ENCODE measurements at places on chromosomes 2 and 18.

DNA sequence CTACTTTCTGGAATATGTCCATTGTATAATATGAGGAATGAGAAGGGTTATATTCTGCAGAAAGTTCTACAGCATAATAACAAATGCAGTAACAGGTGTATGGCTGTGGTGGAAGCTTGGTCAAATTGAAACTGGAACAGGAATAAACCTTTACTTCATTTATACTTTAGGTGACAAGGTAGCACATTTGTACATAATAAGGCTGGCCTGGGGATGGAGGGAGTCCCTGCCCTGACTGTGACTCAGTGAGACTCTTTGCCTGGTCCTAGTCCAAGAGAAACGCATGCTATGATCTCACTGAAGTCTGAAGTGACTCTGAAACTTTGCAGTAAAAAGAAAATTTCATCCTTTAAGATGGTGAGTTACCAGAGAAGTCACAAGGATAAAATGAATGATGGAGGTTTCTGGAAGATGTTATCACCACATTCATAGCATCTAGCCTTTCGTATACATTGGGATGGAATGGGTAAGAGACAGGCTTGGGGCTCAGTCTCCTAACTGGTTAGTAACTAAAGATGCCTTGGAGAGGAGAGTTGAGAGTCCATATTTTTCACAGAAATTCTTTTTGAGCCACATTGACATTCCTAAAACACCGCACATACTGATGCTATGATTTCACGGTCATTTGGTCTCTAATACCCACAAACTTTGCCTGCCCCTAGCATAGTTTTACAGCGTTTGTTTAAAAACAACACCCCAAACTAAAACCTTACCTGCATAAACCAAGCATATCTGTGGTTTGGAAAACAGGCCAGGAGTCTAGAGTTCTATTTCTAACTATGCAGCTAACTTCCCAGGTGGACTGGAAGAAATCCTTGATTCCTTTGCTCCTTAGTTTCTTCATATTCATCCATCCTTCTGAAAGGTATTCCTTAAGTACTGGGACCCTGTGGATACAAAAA is 42.4 kb upstream of the NABP1 start:
- DNase-seq, result peak; percentile 55

DNA sequence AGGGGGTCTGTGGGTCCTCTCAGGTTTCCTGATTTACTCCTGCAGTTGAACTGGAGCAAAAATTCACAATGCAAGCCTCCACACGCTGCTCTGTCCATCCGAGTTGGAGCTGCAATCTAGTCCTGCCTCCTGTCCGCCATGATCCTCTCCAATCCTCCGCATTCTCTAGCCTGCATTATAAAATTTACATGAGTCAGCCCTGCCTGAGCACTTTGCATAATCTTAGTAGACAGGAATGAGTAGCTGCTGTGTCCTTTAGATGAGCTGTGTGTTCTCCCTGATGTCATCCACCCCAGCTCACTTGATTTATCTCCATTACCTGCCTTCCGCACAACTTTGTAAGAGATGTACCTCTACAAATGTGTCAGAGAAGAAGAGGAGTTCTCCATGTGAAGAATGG is 355.6 kb downstream of the STK39 start:
- DNase-seq, result no peak

- DNase-seq, result no peak
Observed at GRCh38 chr18:74219056-74219455, 70.7 kb downstream of the TIMM21 start.

DNA sequence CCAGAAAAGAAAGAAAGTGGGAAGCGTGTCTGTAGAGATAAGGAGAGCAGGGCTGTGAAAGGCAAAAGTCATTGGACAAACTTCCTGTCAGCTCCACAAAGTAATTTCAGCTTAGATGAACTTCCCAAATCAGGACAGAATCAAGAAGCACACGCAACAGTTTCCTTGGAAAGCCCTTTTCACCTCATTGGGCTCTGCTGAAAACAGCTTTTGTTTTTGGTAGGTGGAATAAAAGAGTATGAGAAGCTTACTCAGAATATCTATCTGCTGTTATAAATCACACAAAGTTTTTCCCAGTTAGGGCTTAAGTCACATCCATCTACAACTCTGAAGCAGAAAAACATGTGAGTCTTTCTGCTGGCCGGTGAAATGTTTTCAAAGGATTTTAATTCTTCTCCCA is 42.4 kb upstream of the EFEMP1 start:
- no peak for DNase-seq

DNA sequence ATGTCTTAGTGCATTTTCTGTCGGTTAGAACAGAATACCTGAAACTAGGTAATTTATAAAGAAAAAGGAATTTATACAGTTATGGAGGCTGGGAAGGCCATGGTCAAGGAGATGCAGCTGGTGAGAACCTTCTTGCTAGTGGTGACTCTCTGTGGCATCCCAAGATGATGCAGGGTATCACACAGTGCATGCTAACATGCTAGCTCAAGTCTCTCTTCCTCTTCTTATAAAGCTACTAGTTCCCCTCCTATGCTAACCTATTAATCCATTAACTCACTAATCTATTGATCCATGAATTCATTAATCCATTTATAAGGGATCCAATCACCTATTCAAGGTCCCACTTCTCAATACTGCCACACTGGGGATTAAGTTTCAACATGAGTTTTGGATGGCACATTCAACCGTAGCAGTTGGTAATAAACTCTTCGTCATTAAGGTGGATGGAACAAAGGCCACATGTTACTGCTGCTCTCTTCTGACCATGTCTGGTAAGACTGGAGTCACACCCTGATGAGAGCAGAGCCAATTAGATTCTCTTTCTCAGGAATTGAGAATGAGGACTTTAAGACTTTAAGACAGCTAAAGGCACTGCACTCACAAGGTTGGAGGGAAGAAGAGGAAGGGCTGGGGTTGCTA is 211.6 kb upstream of the SMAD7 start:
- DNase-seq, result no peak

DNA sequence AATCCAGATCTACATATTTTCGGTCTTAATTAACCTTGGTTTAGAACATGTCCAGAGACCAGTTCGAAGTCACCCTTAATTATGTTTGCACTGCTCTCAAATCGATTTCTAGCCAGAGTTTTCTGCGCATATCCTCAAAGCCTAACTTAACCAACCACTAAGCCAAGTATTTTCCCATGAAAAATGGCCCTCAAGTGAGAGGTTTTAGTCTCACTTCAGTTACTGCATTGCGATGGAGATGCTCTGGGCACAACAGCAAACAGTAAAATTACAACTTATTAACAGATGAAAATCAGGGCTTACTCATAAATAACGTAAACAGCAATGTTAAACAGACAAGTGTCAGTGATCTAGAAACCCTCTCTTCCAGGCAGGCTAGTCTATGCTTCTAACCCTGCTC is 4.5 kb downstream of the RTN4 start:
- no peak for DNase-seq

- no peak for DNase-seq
Observed at GRCh38 chr2:224127871-224128501, 88.9 kb upstream of the SERPINE2 start.

GRCh38 chr2:13652531-13653313 is 936.0 kb downstream of the TRIB2 start:
- DNase-seq, result peak; percentile 54

GRCh38 chr2:205130111-205130829 is 552.0 kb upstream of the NRP2 start:
- DNase-seq, result no peak

- DNase-seq, result no peak
Observed at GRCh38 chr2:128510701-128511397, 192.2 kb upstream of the HS6ST1 start.

DNA sequence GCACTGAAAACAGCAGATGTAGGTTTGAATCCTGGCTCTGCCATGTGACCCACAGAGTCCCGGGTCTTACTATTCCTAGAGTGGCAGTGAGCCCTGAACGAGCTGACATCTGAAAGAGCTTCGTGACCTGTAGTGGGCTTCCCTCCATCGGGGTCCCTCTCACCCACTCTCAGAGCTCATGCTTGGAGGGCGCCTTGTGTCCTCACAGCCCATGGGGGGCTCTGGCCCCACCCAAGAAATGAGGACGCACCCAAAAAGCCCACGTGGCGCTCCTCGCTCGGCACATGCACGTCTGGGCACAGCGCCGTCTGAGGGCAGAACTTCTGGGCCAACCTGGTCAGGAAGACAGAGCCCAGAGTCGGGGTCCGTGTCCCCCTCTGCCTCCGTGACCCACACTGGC is 23.7 kb downstream of the LBH start:
- no peak for DNase-seq

GRCh38 chr2:219017201-219017931 is 23.9 kb downstream of the CFAP65 start:
- no peak for DNase-seq

GRCh38 chr2:159714247-159714930 is 2.1 kb downstream of the MARCHF7 start:
- DNase-seq, result peak; percentile 69

- no peak for DNase-seq
Observed at GRCh38 chr2:198807131-198807530, 650.6 kb downstream of the SATB2 start.

DNA sequence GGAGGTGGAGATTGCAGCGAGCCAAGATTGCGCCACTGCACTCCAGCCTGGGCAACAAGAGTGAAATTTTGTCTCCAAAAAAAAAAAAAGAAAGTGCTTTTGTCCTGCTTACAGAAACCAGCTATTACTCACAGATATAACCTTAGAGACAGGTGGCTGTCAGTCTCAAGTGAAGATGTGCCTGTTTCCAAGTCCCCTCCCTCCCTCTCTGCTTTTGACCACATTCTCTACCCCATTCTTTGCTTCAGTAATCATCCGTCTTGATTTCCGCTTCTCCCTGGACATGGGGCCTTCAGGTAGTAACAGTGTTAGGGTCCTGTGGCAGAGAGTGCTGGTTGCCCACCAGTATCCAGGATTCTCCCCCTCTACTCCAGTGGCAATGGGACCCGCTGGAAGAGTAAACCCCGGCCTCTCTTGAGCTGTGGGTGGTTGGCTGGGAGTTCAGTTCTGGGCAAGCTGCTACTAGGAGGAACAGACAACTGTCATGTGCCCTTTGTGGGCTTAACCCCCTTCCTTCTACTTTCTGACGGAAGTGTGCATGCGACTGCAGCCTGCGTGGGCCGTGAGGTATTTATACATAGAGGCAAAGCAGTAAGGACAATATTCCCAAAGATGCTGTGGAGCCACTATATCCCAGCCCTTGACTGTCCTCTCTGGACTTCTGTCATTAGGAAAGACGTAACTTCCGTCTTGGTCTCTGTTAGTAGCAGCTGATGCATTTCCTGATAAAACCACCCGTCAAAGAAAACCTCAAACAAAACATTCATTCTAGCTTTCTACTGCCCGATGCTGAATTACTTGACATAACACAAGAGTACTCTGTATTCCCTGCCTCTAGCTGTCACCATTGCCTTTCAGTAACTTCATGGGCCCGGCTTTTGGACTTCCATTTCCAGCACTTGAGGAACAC is 17.8 kb downstream of the PDCL3 start:
- DNase-seq, result no peak

DNA sequence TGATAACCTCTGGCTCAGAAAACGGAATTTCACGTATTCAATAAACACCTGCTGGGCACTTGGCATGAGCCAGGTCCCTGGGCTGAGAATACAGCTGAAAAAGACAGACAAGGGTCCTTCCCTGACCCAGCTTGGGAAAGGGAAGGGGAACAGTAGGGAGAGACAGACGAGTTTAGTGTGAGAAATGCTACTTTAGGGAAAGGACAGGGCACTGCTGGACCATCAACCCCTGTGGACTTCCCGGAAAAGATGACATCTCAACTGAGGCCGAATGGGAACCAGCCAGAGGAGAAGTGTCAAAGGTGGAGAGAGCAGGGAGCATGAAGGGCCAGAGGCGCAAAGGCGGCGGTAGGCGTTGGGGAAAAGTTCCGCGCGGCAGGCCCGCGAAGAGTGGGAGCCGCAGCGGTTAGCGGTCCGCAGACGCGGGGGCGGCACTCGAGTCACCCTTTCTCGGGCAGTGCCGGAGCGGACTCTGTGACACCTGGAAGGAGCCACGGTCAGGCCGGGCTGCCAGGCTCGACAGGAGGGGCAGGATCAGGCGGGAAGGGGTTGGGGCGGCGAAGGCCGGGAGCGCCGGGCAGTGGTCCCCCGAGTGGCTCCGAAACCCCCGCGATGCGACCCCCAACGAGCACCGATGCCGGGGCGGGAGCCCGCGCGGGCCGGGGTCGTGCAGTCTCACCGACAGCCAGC is 519 bp downstream of the TEX261 start:
- DNase-seq, result peak; percentile 55

- DNase-seq, result no peak
Observed at GRCh38 chr18:79222790-79223189, 153.6 kb downstream of the ATP9B start.

DNA sequence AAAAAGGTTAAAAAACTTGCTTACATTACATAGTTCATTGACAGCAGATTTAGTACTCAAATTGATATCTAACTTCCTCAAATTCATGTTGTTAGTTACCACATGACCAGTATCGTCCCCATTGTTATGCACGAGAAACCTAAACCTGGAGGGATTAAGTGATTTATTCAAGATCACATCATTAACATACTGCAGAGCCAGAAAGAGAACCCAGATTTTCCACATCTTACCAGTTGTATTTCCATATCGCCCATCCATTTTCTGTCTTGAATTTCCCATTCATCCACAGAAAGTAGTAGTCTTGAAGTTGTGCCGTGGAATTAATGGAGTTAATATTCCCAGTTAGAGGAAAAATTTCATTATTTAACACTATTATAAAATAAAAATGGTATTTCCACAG is 512.0 kb downstream of the METTL4 start:
- DNase-seq, result no peak

GRCh38 chr18:424071-424661 is 76.3 kb downstream of the COLEC12 start:
- DNase-seq, result no peak

GRCh38 chr18:6449213-6449612 is 34.5 kb upstream of the L3MBTL4 start:
- no peak for DNase-seq

DNA sequence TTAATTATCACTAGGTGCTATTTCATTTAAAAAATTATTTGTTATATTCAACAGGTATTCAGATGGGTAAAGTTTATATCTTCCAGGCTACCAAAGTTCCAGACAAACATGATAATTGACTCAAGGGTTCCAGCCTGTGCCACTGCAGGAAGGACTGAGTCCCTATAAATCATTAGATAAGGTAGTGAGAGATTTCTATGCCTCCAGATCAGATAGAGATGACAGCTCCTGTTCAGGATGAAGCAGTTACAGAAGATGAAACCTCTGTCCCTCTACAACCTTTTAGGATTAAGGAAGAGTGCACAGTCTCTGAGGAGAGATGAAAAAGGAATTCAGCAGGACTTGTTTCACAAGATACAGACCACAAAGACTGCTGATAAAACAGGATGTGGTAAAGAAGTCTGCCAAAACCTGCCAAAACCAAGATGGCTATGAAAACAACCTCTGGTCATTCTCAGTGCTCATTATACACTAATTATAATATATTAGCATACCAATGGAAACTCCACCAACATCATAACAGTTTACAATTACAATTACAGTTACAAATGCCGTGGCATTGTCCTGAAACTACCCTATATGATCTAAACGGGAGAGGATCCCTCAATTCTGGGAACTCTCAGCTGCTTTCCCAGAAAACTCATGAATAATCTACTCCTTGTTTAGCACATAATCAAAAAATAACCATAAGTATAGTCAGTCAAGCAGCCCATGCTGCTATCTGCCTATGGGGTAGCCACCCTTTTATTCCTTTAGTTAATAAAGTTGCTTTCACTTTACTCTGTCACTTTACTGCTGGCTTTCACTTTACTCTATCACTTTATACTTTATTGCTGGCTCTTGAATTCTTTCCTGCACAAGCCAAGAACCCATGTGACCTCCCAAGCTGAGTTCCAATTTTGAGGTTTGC is 288.5 kb downstream of the PDE11A start:
- no peak for DNase-seq

GRCh38 chr2:223450246-223450645 is 151.9 kb downstream of the SCG2 start:
- DNase-seq, result no peak

GRCh38 chr2:11613297-11613696 is 56.7 kb downstream of the NTSR2 start:
- no peak for DNase-seq
